ENCODE measurements at places on chromosomes 12 and 14.

GRCh38 chr14:20403521-20403920 lies 9.8 kb downstream of the TEP1 start:
- DNase-seq = no peak

GRCh38 chr12:119204131-119204530 lies 25.4 kb downstream of the HSPB8 start:
- no peak for DNase-seq

GRCh38 chr14:70753518-70753953 lies 55.8 kb downstream of the MAP3K9 start:
- no peak for DNase-seq

GRCh38 chr12:29299633-29300032 lies 81.3 kb downstream of the ERGIC2 start:
- DNase-seq = no peak

DNA sequence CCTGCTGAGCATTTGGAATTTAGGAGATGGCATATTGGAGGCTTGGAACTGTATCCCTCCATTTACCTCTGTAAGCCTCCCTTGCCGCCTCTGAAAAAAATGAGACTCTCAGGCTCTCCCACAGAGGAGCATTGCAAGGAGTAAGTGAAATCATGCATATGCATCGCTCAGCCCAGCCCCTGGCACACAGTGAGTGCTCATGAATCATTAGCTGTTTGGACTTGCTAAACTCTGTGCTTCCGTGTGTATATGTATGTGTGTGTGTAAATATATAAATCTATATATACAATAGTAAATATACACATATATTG lies 17.1 kb upstream of the TBX3 start:
- no peak for DNase-seq

DNA sequence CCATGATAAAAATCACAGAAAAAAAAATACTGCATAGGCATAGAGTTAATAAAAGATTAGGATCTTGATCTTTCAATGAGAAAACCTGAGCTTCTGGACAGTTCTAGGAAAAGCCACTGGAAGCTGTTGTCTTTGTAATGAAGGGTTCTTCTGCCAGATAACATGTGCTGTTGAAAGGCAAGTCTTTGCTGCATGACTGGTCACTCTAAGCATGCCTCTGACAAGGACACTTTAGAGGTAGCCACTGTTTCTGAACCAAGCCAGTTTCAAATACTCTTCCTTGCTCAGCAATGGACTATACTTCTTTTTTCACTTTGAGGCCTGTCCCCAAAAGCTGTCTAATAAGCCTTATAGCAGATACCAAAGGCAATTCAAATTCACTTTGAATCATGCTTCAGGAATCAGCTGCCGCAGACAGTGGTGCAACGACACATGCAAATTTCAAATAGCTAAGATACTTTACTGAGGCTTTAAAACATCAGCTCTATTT lies 70.2 kb downstream of the BTG1 start:
- DNase-seq = no peak

- DNase-seq = no peak
These were observed 44.8 kb downstream of the FOXN4 start for GRCh38 chr12:109264095-109264942.

GRCh38 chr12:24952389-24952788 lies 3.5 kb upstream of the BCAT1 start:
- DNase-seq = no peak
